Smooth muscle cell of the umbilical artery (primary cell): ENCODE measurements at places on chromosomes 13 and 19. TPM values are rescaled to one million over a fixed set of nuclear protein-coding genes. Genes with fewer than 3 reads are reported as not detected.

The CNN1 gene
- 29.5 and 106 TPM in 2 replicates for total RNA-seq

The CBLC gene
- not detected in 2 replicates for total RNA-seq

The LAIR2 gene
- total RNA-seq = not detected in 2 replicates

The KIR2DL3 gene
- total RNA-seq = not detected in 2 replicates

The NTF4 gene
- 0.30 TPM in 1 of 2 replicates, not detected in the other for total RNA-seq
